ENCODE measurements at places on chromosomes 6 and 20.

- no peak for DNase-seq
- no peak overlapping the region for H3K4me3 ChIP-seq
- H3K27ac ChIP-seq = no peak overlapping the region
- H3K36me3 ChIP-seq = no peaks in the 10 kb centered on the region
These were observed 85.1 kb upstream of the JARID2 start for GRCh38 chr6:15160812-15161211.

GRCh38 chr20:52958211-52958610, 13.9 kb upstream of the TSHZ2 start:
- no peak overlapping the region for H3K27ac ChIP-seq
- H3K4me3 ChIP-seq = no peak overlapping the region
- DNase-seq = no peak

GRCh38 chr6:75296811-75297779, 12.5 kb upstream of the TMEM30A start:
- DNase-seq = no peak
- no peaks in the 10 kb centered on the region for H3K36me3 ChIP-seq
- H3K27me3 ChIP-seq = no peaks in the 10 kb centered on the region
- H3K27ac ChIP-seq = no peak overlapping the region

- H3K4me1 ChIP-seq = no peaks in the 10 kb centered on the region
- no peak overlapping the region for H3K27ac ChIP-seq
These were observed 12.6 kb downstream of the DUSP22 start for GRCh38 chr6:304833-305370.
